ENCODE measurements at places on chromosomes 1 and 21. TPM values are rescaled to one million over a fixed set of nuclear protein-coding genes. Genes with fewer than 3 reads are reported as not detected.

FMO4 gene
- 1.1 TPM for total RNA-seq

- no peak overlapping the region for H3K4me3 ChIP-seq
- H3K27ac ChIP-seq: no peak overlapping the region
- no peaks in the 10 kb centered on the region for H3K27me3 ChIP-seq
- no peaks in the 10 kb centered on the region for H3K36me3 ChIP-seq
- no peak for DNase-seq
These were observed 2.5 kb downstream of the SLC25A34 start for GRCh38 chr1:15738416-15739113.

DNA sequence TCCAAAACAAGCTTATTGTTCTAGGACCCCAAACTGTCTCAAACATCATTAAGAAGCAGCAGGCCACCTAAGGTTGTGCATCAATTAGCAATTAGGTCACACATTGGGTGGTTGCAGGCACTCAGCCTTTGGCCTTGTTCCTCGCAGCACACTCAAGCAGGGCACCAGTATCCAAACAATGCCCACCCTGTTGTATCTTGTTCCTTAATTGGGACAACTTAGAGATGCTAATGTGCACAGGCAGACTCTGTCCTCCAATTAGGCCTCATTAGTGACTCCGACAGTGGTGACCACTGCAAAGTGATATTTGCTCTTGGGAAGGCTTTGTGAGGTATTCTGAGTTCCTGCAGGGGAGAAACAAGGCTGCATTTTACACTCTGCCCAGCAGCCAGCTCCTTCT lies 515.1 kb upstream of the PTBP2 start:
- H3K27me3 ChIP-seq: no peaks in the 10 kb centered on the region
- H3K4me1 ChIP-seq: no peaks in the 10 kb centered on the region
- no peak for DNase-seq
- no peaks in the 10 kb centered on the region for H3K36me3 ChIP-seq
- H3K4me3 ChIP-seq: no peak overlapping the region

- no peaks in the 10 kb centered on the region for H3K36me3 ChIP-seq
- peaks cover 11% of the 10 kb centered on the region for H3K27me3 ChIP-seq
- H3K27ac ChIP-seq: no peak overlapping the region
- no peak for DNase-seq
- no peaks in the 10 kb centered on the region for H3K4me1 ChIP-seq
- no peak overlapping the region for H3K4me3 ChIP-seq
These were observed 22.6 kb downstream of the CACNA1S start for GRCh38 chr1:201089596-201089995.

LMOD1 gene
- total RNA-seq: 14.9 TPM

DNA sequence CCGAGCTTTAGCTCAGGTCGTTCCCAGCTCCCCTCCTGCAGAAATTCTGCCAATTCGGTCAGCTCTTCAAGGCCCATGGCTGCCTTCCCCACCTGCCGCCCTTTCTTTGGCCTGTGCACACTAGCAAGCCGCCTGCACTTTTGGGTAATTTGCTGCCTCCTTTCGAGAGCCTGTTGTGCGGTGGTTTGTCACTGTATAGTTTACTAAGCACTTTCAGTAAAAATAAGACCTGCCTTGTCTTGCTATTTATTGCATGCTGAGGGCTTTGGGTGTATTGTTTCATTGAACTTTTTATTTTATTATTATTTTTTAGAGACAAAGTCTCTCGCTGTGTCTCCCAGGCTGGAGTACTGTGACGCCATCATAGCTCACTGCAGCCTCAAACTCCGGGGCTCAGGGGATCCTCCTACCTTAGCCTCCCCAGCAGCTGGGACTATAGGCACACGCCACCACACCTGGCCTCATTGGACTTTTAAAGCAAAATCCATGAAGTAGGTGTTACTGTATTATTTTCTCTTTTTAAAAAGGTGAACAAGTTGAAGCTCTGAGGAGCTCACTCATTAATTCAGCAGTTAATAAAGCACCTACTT lies 1.1 kb upstream of the FABP3 start:
- H3K27ac ChIP-seq: no peak overlapping the region
- H3K36me3 ChIP-seq: no peaks in the 10 kb centered on the region
- H3K4me1 ChIP-seq: peaks cover 27% of the 10 kb centered on the region

PRRX1 gene
- 2.6 TPM for total RNA-seq

- H3K4me3 ChIP-seq: no peak overlapping the region
- H3K27ac ChIP-seq: no peak overlapping the region
- H3K4me1 ChIP-seq: peaks cover 9% of the 10 kb centered on the region
- peaks cover 41% of the 10 kb centered on the region for H3K27me3 ChIP-seq
- H3K36me3 ChIP-seq: no peaks in the 10 kb centered on the region
These were observed 86.8 kb downstream of the FBXO2 start for GRCh38 chr1:11567244-11568065.

GRCh38 chr1:224548676-224549075 lies 67.4 kb upstream of the CNIH3 start:
- H3K4me3 ChIP-seq: no peak overlapping the region
- no peaks in the 10 kb centered on the region for H3K36me3 ChIP-seq
- H3K27me3 ChIP-seq: no peaks in the 10 kb centered on the region
- no peak for DNase-seq

KLHL17 gene
- 25.9 TPM for total RNA-seq

GRCh38 chr1:207214453-207214852 lies 107.0 kb upstream of the CD55 start:
- no peak for DNase-seq
- no peak overlapping the region for H3K4me3 ChIP-seq
- H3K27ac ChIP-seq: no peak overlapping the region
- H3K36me3 ChIP-seq: no peaks in the 10 kb centered on the region
- no peaks in the 10 kb centered on the region for H3K27me3 ChIP-seq

DNA sequence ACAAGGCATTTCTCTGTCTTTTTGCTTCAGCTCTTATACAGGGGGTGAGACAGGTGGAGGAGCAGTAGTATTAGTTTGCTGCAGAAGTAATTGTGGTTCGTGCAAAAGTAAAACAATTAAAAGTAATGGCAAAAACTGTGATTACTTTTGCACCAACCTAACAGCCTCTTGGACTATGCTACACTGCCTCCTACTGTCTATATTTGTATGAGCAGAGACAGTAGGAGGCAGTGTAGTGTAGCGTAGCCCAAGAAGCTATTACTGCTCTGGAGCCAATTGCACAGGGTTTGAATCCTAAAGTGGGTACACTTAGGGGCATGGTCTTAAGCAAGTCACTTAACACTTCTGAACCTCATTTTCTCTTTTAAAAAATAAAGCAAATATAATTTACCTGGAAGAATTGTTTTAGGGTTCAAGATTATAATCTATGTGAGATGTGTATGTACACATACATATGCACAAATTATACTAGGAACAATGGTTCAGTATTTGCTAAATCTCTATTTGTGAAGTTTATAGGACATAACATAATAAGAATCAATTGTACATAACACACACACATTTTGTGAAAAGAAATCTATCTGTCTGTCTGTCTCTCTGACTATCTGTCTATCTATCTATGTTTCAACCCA lies 103.8 kb downstream of the BRINP3 start:
- no peak overlapping the region for H3K27ac ChIP-seq
- H3K27me3 ChIP-seq: no peaks in the 10 kb centered on the region
- H3K36me3 ChIP-seq: no peaks in the 10 kb centered on the region
- peak; percentile 6 for DNase-seq
- no peak overlapping the region for H3K4me3 ChIP-seq

- H3K27ac ChIP-seq: no peak overlapping the region
- H3K4me3 ChIP-seq: no peak overlapping the region
- H3K4me1 ChIP-seq: no peaks in the 10 kb centered on the region
- no peaks in the 10 kb centered on the region for H3K27me3 ChIP-seq
- H3K36me3 ChIP-seq: no peaks in the 10 kb centered on the region
These were observed 281.7 kb upstream of the ESRRG start for GRCh38 chr1:217004776-217005436.

COA7 gene
- 18.4 TPM for total RNA-seq

RUNX3 gene
- 2.5 TPM for total RNA-seq

DNA sequence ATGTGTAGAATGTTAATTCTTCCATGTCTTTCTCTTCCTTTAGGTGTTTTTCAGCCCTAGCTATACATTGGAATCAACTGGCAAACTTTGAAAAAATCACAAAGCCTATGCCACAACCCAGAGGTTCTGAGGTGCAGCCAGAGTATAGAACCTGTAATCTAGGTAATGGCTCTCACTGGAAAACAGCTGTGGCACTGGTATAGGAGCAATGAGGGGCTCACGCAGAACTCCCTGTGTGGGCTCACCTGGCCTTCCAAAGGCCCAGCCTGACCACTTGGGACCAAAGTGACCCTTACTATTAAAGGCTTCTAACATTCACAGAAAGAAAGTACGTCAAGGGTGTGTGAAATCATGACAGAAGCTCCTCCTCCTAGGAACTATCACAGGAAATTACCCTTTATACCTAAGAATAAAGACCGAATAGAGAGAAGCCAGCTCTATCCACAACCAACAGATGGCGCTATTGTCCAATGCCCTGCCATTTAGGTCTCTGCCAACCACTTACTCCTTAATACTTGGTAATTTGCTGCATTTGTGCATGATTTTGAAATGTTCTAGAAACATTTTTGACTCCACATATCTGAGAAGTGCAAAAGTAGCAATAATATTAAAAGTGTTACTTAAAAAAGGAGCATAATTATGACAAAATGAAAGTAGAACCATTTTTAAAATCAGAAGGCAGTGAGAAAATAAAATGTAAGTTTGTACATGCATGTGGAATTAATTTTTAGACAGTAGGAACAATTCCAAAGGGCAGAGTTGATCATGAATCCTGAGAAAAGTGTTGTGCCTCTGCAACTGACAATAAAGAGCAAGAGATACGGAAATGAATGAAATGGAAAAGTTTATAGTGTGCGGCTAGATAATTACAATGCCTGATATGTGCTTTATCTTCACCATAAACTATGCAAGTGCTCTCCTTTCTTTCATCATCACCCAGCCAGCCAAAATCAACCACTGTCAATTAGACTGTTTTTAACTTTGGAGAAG lies 93.1 kb upstream of the HAO2 start:
- H3K27ac ChIP-seq: no peak overlapping the region
- H3K4me1 ChIP-seq: peaks cover 15% of the 10 kb centered on the region
- H3K36me3 ChIP-seq: no peaks in the 10 kb centered on the region
- H3K27me3 ChIP-seq: peaks cover 9% of the 10 kb centered on the region
- peak; percentile 26 for DNase-seq
- H3K4me3 ChIP-seq: no peak overlapping the region

- H3K36me3 ChIP-seq: no peaks in the 10 kb centered on the region
- peaks cover 54% of the 10 kb centered on the region for H3K4me1 ChIP-seq
- no peak overlapping the region for H3K4me3 ChIP-seq
- peak; percentile 88 for DNase-seq
- no peaks in the 10 kb centered on the region for H3K27me3 ChIP-seq
These were observed 471.1 kb upstream of the VAMP3 start for GRCh38 chr1:7299994-7300393.

LRRC40 gene
- 18.3 TPM for total RNA-seq

ZZZ3 gene
- total RNA-seq: 48.4 TPM

TEDDM1 gene
- not detected for total RNA-seq

DNA sequence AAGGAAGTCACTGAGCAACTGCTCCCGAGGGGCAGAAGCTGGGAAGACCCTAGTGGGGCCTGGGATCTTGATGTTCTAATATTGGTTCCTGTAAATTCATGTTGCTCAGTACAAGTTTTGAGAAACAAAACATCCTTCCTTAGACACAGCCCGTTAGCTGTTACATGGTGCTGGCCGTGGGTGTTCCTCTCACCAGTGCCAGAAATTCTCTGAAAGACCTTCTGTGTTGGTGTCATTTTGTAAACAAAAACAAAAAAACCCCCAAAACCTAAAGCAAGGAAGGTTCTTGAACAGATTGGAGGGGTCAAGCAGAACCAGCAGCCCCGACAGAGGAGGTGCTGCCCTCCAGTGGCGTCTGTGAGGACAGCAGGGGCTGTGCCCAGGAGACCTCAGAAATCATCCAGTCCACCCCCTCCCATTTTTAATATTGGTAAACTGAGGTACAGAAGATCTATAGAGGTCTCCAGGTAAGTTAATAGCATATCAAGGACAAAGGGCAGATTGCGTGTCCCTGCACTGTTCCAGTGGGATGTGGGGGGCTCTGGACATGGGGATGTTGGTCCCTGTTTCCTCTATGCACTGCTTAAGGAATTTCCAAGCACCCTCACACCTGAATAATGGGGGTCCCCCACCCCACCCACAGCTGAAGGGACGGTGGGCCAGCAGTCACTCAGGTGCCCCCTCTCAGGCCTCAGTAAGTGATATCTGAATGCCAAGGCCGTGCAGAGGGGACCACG lies 38.2 kb downstream of the SLC2A7 start:
- H3K36me3 ChIP-seq: no peaks in the 10 kb centered on the region
- DNase-seq: no peak
- no peak overlapping the region for H3K4me3 ChIP-seq
- peaks cover 7% of the 10 kb centered on the region for H3K4me1 ChIP-seq

RASSF5 gene
- 0.43 TPM for total RNA-seq

TEX38 gene
- not detected for total RNA-seq

DNA sequence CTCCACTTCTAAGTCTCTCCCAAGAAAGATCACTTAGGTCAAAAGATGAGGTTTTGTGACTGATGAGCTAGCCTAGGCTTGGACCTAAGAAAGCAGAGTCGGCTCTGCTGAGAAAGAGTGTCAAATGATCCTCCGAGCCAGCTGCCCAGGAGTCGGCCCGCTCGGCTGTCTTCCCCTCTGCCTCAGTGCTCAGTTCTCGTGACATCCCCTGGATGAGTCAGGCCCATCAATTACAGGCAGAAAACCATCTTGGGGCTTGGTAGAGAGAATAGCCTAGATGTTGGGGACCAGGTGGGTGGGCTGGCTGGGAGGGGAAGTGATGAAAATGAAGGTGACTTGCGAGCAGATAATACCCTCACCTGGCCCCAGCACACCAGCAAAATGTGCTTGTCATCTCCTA lies 60.5 kb downstream of the SLC66A1 start:
- no peak overlapping the region for H3K4me3 ChIP-seq
- no peaks in the 10 kb centered on the region for H3K4me1 ChIP-seq
- H3K36me3 ChIP-seq: peaks cover 27% of the 10 kb centered on the region

NPPA gene
- not detected for total RNA-seq

DNA sequence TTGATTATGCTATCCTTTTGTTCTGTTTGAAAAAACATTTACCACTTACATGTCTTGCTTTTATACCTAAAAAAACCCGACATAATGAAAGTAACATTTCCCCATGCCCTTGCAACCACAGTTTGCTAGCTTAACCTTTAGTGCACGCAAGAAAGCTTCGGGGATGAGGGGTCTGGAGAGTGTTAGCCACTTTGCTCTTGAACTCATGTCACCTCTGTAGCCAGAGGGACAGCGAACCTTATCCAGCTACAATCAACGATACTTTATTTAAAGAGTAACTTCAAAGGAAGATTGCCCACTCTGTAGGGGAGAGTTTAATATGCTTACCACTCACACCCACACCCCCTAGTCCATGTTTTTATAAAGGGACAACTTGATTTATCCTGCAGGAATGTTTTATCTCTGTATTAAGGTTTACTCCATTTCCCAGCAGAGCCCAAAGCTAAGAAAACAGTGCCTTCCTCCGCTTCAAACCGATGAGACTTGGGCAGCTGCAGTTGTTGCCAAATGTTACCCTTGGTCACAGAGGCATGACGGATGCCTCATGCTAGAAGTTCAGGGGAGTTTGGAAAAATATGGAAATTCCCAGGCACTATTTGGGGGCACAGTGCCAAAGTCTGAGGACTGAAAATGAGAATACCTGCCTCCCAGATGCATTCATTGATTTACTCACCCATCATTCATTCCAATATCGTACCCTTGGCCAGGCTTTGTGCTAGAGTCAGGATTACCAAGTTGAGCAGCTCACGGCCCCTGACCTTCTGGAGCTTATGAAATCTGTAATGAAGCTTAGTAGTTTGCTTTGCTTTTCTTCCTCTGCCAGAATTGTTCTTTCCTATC lies 61.4 kb upstream of the VCAM1 start:
- no peaks in the 10 kb centered on the region for H3K36me3 ChIP-seq
- DNase-seq: peak; percentile 60
- H3K27ac ChIP-seq: no peak overlapping the region

MXRA8 gene
- 139 TPM for total RNA-seq

- no peaks in the 10 kb centered on the region for H3K36me3 ChIP-seq
- H3K27ac ChIP-seq: no peak overlapping the region
- no peak overlapping the region for H3K4me3 ChIP-seq
- peaks cover 11% of the 10 kb centered on the region for H3K4me1 ChIP-seq
These were observed 54.3 kb upstream of the DESI2 start for GRCh38 chr1:244598611-244599010.

GNAT2 gene
- not detected for total RNA-seq

Data from astrocyte (in vitro differentiated cells and primary cell).